ENCODE measurements at places on chromosomes 12 and 14. TPM values are rescaled to one million over a fixed set of nuclear protein-coding genes. Genes with fewer than 3 reads are reported as not detected.
A peak's percentile ranks its signal among the peaks of the same experiment; 100 is the strongest.

- DNase-seq = no peak
Observed at GRCh38 chr12:26966842-26967241, 28.6 kb downstream of the FGFR1OP2 start.

GRCh38 chr12:45435945-45436710 is 220.2 kb downstream of the ANO6 start:
- no peak for DNase-seq

Gene CMA1
- 7.2 TPM for total RNA-seq

Gene KERA
- 0.33 TPM for total RNA-seq

- DNase-seq = no peak
Observed at GRCh38 chr12:123131291-123131832, 19.5 kb downstream of the PITPNM2 start.

Gene MOAP1
- 31.1 TPM for total RNA-seq

DNA sequence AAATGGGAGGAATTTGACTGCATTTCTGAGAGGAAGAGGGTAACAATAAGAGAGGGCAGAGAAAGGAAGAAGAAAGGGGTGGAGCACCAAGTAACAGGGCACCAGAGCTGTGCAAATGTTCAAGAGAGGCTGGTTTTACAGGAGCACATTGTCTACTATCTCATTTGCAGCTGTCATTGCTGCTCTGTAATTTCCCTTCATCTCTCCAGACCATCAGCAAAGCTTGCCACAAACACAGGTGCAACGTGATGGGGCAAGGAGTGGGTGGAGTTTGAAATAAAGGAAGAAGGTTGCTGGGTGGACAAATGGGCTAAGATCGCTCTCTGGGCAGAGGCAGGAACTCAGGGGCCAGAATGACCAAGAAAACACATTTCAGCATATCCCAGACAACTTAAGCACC is 47.9 kb upstream of the PLEKHG6 start:
- no peak for DNase-seq

GRCh38 chr14:96176811-96177211 is 27.8 kb upstream of the BDKRB2 start:
- DNase-seq = no peak

GRCh38 chr12:117189725-117190209 is 503 bp downstream of the FBXO21 start:
- DNase-seq = no peak

DNA sequence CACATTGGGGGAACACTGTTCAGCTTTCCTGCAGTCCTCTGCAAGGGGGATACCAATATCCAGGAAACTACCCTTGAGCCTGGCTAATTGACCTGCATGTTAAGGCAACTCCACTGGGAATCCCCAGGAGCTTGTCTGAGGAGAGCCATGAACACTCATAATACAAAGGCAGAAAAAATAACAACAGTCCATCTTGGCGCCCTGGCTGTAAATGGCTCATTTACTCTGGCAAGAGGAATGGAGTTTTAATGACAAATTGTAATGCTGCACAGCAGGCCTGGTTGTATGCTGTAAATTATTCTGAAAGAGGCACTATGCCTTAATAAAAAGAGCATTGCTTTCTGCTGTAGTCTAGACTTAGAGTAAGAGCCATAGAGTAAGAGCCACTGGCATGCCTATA is 58.3 kb downstream of the SLC8A3 start:
- no peak for DNase-seq

GRCh38 chr14:93063393-93063792 is 52.3 kb downstream of the ITPK1 start:
- DNase-seq = no peak

- DNase-seq = no peak
Observed at GRCh38 chr14:35470755-35471154, 63.2 kb upstream of the INSM2 start.

Gene DTX1
- total RNA-seq = 7.9 TPM

Gene LMNTD1
- not detected for total RNA-seq

GRCh38 chr14:21917699-21918436 is 244.2 kb upstream of the OR4E1 start:
- DNase-seq = no peak

DNA sequence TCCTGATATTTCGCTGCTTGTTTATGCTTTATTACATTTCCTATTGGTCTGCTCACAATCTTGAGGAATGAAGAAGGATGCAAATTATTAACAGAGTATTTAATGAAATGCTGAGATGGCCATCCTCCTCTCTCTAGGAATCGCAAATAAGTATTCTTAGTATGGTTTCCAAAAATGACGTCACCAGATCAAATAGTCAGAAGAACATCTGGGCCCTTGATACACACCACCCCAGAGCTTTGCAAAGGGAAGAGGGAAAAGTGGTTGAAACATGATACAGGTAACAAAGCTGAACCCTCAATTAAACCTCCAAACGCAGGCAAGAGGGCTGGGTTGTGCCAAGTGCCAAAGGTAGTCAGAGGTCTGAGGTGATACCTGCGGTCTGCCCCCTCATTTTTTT is 107.3 kb downstream of the BCL11B start:
- no peak for DNase-seq

- no peak for DNase-seq
Observed at GRCh38 chr12:131589966-131590365, 120.9 kb upstream of the SFSWAP start.

Gene RPS6KA5
- total RNA-seq = 11.8 TPM

DNA sequence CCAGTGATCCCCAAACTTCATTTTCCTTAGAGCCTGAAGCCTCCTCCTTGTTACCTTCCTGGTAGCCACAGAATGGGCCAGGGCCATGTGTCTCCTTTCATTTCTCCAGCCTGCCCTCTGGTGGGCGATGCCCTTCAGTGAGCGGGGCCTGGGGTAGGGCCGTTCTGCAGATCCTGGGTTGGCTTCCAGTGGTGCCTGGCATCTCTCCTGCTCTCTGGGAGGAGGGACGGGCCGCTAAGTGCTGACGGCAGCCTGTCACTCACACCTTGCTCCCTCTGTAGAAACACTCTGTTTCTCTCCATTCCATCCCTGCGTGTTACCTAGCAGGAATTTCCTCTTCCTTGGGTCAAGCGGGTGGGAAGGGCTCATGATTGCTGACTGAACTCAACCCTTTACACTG is 232.1 kb downstream of the CACNA1C start:
- DNase-seq = peak; percentile 52

DNA sequence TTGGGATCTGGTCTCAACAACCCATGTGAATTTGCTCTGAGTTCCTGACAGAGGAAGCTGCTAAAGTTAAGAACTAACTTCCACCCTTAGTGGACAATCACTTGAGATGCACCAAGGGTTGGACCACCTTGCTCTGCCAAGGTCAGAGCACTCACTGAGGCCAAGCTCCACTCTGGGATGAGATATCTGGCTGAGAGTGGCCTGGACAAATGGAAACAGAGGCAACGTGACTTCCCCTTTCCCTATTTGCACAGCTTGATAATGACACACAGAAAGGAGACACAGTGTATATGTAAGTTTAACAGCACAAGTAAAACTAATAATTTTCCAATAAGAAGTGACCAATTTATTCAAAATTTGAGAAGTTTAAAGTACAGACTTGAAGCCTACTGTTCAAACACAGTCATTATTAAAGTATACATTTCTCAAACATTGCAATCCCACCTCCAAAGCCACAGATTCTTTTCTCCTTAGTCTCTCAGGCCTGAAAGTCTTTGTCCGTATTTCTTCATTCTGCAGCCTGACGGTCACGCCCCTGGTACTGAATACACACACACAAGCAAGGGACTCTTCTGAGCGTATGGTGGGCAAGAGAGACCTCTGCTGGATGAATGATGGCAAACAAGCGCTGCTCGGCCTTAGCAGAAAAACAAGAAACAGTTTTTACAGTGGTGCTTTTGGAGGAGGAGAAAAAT is 28.6 kb downstream of the TMEM30B start:
- peak; percentile 65 for DNase-seq

- no peak for DNase-seq
Observed at GRCh38 chr14:37673439-37673838, 78.0 kb downstream of the TTC6 start.

DNA sequence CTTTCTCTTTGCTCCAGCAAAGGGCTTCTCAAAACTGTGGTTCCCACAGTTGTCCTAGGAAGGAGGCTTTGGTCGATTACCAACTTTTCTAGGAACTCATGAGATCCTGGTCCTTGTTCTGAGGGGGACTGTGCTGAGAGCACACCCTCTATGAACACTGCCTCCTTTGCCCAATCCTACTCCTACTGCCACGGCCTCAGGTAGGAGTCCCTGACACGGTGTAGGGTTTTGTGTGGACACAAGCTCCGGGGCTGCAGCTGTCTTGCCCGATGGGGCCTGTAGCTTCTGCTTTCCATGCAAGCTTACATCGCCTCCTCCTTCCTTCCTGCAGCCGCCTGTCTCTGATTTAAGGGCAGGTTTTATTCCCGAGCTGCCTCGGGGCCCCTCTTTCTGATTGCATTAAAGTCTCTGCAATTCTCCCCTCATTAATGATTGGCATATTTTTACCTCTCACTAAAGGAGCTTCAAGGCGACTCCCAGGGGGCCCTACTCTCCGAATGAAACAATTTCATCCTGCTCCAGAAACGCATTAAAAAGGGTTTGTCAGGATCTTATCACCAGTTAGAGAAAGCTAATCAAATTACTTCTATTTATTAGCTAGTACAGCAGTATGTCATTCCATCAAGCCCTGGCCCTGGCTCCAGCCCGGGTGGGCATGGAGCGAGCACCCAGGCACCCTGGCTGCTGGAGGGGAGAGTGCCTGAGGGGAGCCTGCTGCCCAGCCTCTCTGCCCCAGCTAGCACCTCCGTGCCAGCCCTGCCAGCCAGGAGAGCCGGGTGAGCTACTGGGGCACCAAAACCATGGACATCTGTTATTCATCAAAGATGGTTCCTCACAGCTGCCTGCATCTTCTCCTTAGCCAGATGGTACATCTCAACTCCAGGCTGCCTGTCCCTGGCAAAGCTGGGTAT is 38.0 kb upstream of the ESRRB start:
- no peak for DNase-seq

- no peak for DNase-seq
Observed at GRCh38 chr12:30878024-30878423, 48.5 kb upstream of the TSPAN11 start.

Gene GRIN2B
- 3.3 TPM for total RNA-seq

DNA sequence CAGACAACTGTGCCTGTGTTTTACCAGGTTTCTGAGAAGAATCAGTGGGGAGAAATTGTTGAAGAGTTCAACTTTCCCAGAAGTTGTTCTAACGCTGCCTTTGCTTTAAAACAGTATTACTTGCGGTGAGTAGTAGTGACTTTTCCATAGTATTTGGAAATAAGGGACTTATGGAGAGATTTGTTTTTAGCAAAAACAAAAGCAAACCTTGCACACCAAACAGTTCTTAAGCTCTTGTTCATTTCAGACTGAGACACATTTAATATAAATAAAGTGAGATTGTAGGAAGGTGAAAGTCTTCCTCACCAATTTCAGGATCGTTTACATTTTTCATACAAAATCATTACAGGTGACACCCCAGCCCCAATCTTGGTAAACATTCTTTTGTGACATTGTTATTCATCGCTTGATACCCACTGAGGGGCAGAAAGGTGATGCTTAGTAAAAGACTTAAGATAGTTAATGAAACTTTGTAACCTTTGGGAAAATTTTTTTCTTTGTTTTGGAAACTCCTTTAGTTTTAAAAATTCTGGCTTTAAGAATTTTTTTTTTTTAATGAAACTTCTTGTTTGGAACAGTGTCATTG is 1.8 kb downstream of the ARID2 start:
- no peak for DNase-seq

GRCh38 chr12:49813131-49813530 is 15.1 kb downstream of the NCKAP5L start:
- no peak for DNase-seq

DNA sequence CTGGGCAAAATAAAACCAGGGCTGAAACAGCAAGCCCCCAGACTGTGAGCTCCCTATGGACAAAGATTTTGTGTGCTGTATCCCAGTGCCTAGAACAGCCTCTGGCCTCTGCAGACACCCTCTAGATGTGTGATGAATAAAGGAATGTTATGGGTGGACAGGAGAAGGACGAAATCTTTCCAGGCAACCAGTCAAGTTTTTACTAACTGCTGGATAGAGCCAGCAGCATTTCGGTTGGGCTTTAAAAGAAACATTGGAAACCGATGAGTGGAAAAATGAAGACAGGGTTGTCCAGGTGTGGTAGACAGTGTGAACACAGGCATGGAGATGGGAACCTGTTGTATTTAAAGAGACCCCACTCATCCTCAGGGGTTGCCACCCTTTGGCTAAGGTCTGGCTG is 4.0 kb downstream of the CHGA start:
- no peak for DNase-seq

Measured in breast epithelium (tissue), 4 donors.